Activated naive CD4-positive, alpha-beta T cell treated with anti-CD3 and anti-CD28 coated beads, Interleukin-2, amount 50 U/mL, for 72 hours (primary cell): ENCODE measurements at places on chromosomes 7 and 10. TPM values are rescaled to one million over a fixed set of nuclear protein-coding genes. Genes with fewer than 3 reads are reported as not detected.

DNA sequence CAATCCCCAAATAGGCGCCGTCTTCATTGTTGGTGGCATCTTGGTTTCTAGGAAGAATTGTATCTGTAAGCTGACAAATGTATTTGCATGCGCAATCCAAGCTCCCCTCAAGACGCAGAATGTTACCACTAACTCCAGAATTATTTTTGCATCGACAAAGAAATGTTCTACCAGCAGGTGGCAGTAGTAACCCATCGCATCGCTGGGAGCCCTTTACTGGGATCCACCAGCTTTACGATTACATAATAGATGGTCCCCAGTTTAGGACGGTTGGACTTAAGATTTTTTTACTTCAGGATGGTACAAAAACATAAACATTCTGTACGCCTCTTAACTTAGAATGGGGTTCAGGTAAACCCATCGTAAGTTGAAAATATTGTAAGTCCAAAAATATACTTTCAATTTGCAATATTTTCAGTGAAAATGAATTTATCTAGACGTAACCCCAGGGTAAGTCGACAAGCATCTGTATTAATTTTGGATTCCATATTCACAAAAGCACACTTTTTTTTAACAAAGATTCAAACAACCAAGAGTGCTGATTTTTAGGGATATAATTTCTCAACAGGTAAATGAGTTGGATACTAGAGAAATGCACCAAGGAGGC, 114.0 kb upstream of the COBL start:
- no peak for DNase-seq

DNA sequence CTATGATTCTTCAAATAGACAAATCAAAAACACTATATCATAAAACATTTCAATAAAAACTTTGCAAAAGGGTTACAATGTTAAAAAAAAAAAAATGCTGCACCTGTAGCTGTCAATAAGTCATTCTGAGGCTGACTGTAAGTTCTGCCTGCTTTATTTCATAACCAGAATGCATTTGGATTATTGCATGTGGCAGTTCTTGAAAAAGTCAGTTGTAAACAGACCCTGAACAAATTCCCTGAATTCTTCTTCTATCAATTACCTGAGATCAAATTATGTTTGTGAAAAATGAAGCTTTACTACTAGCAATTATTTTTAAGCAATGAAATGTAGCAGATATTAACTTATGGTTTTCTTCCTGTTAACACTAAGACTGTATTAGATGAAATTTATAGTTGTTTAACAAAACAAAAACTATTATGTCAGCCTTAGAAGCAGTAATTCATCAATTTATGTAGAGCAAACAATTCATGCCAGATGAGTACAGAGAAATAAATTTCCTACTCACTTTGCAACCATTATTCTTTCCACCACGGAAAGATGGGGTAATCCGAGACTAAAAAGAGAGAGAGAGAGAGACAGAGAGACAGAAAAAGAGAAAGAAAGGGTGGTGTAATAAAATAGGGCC, 107.8 kb downstream of the SFMBT2 start:
- no peak for DNase-seq

EVX1 gene
- total RNA-seq = not detected

GRCh38 chr7:100471021-100471420, 7.0 kb upstream of the SPACDR start:
- no peak for DNase-seq

DEPP1 gene
- total RNA-seq = 0.32 TPM

GRCh38 chr7:51611937-51612336, 295.3 kb upstream of the COBL start:
- no peak for DNase-seq

GRCh38 chr10:96678725-96679124, 41.6 kb downstream of the PIK3AP1 start:
- no peak for DNase-seq

HOXA4 gene
- total RNA-seq = 0.59 TPM

CDK14 gene
- total RNA-seq = 0.80 TPM

CALML5 gene
- total RNA-seq = not detected
